GM12891 (cell line): ENCODE measurements at places on chromosomes 16 and 17.
A peak's percentile ranks its signal among the peaks of the same experiment; 100 is the strongest.

DNA sequence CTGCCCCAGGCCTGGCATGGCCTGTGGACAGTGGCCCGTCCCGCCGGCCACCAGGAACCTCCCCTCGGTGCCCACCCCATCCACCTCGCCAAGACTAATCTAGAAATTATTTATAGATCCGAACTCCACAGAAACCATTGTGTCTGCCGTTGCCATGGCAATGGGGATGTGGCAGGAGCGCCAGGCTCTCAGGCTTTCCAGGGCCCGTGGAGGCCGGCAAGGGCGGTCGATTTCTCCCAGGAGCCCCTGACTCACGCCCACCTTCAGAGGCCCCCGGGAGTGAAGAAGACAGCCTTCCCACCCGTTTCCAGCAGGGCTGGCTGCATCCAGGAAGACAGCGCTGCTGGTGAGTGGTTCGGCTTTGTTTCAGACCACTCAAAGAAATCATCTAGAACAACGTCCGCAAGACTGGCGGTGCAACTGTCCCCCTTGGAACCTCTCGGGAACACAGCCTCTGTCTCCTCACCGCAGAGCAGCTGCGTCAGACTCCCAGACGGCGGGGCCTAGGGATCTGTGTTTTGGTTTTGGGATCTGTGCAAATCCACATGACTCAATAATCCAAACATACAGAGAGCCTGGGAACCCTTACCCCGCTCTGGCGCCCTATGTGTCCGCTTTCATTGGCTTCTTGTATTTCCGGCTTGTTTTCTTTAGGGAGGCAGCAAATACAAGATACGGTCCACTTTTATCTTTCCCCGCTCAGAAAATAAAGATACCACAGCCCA, 48.5 kb upstream of the ZCCHC14 start:
- no peak for DNase-seq

GRCh38 chr16:55021595-55022475, 91.2 kb downstream of the IRX5 start:
- DNase-seq, result no peak

GRCh38 chr17:58265902-58266875, 14.5 kb downstream of the MPO start:
- no peak for DNase-seq

DNA sequence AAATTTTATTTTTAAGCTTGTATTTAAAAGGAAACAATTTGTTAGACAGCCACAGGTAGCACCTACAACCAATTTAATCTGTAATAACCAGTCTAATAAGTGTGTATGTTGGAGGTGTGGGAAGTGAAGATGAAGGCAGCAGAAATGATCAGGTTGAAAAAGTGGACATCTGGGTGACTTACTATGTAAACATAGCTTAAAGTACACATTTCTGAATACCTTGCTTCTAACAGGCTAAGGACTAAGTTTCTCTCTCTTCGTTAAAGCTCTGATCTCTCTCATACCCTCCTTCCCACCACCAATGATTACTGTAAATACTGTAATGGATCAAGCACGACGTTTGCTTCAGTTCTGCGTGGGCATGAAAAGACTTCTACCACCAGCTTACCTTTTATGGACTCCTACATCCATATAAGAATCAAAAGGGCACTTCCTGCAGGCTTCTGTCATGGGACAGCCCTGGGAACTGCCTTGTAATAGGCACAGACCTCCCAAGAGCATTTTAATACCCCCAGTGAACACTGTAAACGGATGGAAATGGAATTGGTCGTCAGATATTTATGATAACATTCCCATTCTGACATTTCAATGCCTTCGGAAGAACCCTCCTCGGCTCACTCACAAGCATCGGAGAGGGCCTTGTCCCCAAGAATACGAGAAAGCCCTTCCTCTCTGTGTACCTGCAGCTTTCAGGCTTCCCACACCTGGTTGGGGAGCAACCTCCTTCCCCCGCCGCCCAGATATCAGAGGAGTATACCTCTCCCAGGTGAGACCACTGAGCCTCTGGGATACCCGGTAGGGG, 700 bp downstream of the CCDC43 start:
- no peak for DNase-seq

GRCh38 chr17:19876529-19877161, 8.9 kb upstream of the ULK2 start:
- no peak for DNase-seq

GRCh38 chr17:65185062-65185461, 47.9 kb downstream of the RGS9 start:
- DNase-seq, result no peak

DNA sequence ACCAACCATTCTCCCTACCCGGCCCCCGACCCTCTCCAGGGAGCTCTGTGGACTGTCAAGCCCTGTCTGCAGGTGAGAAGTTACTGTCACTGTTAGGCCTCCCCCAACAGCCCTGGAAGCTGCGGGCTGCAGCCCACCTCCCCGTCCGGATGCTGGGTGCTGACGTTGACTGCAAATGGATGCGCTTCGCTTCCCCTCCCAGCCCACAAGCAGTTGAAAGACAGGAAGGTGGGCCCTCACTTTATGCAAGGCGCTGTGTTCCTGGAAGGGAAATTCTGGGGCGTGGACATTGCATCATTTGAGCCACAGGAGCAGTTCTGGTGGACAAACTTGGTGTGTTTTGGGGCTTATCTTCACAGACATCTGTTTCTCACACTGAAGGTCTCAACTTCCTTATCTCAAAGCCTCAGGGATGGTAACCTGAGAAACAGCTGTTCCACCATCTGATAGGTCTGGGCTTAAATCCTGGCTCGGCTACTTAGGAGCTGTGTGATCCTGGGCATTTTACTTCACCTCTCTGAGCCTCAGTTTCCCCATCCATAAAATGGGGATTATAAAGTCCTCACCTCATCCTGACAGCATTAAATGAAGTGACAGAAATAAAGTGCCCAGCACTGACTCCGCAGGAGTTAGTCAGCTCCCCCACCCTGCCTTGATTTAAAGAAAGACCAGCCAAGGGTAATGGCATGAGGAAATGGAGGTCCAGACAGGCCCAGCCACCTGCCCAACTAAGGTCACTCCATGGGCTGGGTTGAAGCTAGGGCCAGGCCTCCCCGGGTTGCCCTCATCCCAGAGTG, 4.6 kb upstream of the DRC7 start:
- peak; percentile 70 for DNase-seq

- DNase-seq, result no peak
Observed at GRCh38 chr17:62189377-62189776, 124.3 kb upstream of the MED13 start.

- DNase-seq, result no peak
Observed at GRCh38 chr16:12545792-12546342, 257.8 kb downstream of the CPPED1 start.

GRCh38 chr17:77182205-77183172, 41.7 kb downstream of the SEC14L1 start:
- DNase-seq, result no peak

DNA sequence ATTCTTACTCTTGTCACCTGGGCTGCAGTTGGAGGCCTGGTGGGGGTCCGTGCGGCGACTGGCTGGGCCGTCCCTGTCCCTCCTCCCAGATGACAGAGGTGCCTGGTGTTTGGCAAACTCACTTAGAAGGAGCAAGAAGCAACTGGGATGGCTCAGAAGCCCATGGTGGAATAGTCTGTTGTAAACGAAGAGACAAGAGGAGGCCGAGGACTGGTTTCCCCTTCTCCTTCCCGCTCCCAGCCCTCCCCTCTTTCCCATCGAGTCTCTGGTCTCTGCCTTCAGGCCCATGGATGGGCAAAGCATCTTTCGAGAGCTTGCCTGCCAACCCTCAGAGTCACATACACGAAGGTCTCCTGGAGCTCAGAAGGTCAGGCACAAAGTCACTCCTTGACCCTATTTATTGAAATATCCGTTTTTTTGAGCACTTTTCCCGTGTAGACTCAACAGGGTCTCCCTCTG, 364.4 kb downstream of the SEC14L1 start:
- no peak for DNase-seq

GRCh38 chr16:2350500-2350899, 10.0 kb upstream of the ABCA3 start:
- no peak for DNase-seq

DNA sequence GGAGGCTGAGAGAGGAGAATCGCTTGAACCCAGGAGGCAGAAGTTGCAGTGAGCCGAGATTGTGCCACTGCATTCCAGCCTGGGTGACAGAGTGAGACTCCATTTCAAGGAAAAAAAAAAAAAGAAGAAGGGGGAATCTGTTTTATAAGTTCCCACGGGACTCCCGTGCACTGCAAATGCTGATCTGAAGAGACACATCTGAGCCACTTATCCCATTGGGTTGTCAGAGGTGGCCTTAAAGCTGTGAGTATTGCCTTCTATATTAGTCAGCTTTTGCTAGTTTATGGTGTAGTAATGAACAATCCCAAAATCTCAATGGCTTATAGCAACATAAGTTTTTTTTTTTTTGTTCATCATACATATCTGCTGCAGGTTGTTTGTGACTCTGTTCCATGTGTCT, 82.8 kb downstream of the MRM1 start:
- DNase-seq, result no peak

DNA sequence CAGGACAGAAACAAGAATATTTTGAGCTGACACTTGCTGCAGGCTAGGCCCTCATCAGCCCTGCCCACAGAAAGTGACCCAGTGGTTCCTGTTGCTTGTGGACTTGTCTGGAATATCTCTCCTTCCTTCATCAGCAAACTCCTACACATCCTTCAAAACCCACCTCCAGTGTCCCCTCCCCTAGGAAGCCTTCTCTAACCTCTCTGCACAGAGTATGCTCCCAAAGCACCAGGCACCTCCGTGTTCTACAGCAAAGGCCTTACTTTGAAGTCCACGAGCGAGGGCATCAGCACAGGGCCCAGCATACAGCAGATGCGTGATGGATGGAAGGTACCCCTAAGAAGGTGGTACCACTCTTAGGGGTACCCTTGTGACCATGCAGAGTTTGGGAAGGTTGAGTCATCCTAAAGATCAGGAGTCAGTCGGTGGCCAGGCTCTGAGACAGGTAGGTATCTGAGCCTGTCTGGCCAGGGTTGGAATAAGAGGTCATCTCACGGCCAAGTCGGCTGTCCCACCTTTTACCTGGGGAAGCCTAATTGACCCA, 2.0 kb downstream of the CCDC102A start:
- DNase-seq, result no peak

DNA sequence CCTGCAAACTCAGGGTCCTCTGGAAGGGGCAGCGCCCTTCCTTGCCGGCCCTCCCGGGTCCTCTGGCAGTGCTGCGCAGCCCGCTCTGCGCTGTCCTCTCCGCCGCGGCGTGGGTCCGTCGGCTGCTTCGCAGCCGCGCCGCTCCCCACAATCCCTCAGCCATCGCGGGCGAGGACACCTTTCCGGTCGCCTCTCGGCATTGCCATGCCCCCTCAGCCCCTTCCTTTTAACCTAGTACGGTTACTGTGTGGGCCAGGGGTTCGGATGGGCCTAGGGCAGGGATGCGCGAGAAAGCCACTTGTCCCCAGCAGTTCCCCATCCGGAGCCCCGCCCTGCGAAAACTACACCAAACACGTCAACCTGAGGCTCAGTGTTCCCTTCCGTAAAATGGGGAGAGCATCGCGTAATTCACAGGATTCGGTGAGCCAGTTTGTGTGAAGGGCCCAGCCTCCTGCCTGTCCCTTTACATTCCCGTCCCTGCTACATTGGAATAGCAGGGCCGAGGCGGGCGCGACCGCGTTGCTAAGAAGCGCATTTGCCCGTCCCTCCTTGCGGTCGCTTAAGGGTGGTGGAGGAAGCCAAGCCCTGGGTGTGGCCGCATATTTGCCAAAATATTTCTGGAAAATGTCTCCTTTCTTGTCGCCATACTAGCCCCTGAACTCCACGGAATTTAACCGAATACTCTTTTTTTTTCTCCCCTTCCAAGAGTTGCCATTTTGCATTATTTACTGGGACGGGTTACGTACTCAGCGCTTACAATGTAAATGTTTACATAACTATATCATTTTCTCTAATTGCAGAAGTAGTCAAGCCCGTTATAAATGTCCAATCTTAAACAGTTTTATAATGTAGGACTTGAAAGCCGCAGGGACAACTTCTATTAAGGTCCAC, 13.2 kb downstream of the COPZ2 start:
- no peak for DNase-seq

- no peak for DNase-seq
Observed at GRCh38 chr16:83201748-83202147, 575.0 kb downstream of the CDH13 start.

GRCh38 chr17:49471769-49472168, 23.3 kb upstream of the NGFR start:
- no peak for DNase-seq

DNA sequence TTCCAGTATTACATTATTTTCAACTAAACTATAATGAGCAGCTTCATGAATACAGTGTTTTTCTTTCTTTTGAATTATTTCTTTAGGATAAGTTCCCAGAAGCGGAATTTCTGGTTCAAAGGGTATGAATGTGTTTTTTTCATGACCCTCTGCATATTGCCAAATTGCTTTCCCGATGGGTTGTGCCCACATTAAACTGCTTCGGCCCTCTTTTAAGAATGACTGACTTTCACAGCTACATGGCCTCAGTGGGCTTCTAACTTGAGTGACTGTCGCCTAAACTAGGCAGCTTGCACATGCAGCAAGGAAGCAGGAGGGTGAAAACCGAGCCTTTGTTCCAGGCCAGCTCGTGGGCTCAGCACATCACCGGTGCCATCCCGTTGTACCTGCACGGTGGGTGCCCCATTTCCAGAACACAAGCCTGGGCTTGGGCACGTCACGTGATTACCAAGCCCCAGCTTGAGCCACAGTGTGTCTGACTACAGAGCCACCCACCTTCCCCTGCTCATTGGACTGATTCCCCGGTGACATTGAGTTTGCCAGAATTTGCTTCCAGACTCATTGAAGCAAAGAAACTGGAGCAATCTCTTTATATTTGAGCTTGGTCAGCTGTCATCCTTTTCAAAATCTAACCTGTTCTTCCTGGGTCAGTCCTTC, 112.8 kb downstream of the CLEC16A start:
- no peak for DNase-seq

DNA sequence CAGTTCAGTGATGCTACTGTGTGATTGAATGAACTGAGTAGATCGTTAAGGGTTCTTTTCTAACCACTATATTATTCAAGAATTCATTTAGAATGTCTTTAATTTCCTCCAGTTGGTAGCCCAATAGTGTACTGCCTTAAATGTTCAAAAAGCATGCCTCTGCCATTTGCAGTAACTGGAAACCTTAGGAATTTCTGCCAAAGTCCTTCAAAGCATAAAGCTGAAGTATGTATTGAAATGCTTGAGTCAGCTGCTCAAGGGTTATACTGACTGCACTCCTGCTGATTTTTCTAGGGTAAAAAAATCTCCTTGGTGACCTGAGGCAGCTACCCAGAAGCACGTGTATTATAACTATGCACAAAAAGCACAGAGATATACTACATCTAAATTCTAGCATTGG, 56.5 kb downstream of the SNTB2 start:
- no peak for DNase-seq

- no peak for DNase-seq
Observed at GRCh38 chr16:85323230-85323960, 211.1 kb upstream of the CIBAR2 start.
